ENCODE measurements at places on chromosomes 12 and 14.

GRCh38 chr12:114668886-114669288 lies 15.1 kb downstream of the TBX3 start:
- no peak for DNase-seq

DNA sequence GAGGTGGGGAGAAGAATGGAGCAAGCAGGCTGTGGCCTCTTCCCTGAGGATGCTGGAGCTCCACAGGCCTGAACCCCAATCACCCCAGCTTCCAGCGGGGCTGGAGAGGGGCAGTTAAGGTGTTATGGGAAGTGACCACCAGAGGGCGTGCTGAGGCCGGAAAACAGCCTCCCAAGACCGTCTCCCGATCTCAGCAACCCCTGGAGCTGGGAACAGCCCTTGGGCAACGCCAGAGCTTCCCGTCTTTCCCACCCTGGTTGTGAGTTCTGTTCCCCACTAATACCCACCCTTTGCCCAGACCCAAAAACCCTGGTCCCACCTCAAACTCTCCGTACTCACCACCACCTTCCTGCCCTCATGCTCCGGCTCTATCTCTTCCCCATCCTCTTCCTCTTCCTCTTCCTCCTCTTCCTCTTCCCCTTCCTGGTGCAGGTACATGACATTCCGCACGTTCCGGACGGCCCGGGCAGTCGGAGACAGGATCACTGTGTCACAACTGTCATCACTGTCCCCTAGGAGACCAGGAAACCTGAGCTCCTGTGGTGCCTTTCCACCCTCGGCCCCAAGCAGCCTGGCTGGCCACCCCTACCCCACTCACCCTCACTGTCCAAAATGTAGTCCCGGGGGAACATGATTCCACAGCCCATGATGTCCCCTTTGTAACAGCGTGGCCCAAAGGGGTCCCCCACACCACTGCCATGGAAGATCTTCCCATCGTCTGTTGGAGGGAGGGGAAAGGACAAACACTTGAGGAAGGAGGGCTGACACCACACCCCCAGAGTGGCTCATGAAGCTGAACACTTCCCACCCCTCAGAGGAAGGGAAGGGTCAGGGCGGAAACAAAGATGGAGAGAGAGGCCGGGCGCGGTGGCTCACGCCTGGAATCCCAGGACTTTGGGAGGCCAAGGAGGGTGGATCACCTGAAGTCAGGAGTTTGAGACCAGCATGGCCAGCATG lies 12.9 kb downstream of the SPRYD3 start:
- peak; percentile 88 for DNase-seq

DNA sequence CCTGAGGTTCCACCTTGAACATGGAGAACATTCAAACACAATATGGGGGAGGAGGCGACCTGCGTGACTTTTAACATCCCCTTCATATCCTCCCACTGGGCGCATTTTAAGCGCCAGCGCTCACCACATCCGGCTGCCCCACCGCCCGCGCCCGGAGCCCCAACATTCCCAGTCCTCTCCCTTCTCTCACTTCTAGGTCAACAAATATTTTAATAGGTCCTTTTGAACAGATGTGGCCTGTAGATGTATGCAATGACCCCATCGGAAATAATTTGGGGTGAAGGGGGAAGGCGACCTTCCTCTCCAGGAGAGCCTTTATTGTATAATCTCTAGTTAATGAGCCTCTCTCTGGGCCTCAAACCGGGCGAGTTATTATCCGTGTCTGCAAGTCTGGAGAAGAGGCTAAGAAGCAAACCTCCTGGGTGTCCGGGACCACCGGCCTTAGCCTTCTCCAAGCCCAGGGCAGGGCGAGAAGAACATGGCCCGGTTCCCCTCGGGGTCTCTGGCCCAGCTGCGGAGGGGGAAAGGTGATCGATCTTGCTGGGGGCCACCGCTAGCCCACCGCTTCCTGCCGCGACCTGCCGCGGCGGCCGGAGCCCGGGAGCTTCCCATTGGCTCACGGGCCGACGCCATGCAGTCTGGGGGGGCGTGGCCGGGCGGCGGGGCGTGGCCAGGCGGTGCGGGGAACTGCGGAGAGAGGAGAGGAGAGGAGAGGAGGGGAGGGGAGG lies 83.2 kb upstream of the HMGA2 start:
- DNase-seq: peak; percentile 94

- no peak for DNase-seq
Measured at GRCh38 chr12:29756741-29757390, 26.9 kb downstream of the TMTC1 start.

- DNase-seq: no peak
Measured at GRCh38 chr12:3101309-3102024, 24.3 kb downstream of the TSPAN9 start.

DNA sequence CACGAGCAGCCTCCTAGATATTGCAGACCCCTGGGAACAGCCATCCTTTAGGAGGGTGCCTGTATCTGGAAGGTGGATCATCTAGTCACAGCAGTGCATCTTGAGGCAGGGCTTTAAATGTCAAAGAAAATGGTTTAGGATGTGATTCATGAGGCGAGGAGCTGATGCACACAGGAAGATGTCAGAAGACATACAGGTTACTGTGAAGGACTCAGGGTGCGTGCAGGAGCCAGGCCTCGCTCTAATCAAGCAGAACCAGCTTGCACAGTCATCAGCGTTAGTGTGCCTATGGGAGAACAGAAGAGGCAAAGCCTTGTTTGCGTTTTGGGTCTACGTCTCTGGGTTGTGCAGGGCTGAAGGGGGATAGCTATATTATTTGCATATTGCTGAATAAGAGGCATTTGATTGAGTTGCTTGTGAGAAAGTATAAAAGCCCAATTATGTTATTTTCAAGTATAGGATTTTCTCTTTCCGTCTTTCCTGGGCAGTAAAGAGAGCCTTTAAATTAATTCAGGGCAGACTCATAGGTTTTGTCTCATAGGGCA lies 77.3 kb upstream of the RPH3A start:
- no peak for DNase-seq

DNA sequence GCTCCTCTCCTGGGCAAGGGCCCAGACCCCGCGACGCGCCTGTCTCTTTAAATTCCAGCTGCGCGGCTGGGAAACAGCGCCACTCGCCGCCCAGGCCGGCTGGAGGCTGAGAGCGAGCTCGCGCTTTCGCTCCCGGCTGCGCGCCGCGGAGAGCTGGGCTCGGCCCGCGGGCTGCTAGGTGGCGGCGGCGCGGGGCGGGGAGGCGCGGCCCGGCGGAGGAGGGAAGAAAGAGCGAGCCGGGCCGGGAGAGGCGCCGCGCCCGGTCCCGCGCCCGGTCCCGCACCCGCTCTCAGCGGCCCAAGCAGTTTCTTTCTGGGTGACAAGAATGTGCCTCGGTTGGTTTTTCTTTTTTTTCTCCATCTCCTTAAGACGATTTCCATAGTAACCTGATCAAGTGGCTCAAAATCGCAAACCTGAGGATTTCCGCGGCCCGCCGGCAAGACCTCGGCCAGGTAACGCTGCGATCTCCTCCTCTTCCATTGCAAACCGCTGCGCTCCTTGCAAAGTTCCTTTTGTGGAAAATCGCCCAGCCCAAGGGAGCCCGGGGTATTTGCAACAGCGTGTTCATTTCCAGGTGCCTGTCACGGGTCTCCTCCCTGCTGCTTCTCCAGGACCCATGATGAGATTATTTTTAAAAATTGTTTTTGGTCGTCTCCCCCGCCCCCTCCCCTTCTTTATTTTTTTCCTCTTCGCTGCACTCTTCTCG lies 259.5 kb upstream of the E2F7 start:
- peak; percentile 87 for DNase-seq

DNA sequence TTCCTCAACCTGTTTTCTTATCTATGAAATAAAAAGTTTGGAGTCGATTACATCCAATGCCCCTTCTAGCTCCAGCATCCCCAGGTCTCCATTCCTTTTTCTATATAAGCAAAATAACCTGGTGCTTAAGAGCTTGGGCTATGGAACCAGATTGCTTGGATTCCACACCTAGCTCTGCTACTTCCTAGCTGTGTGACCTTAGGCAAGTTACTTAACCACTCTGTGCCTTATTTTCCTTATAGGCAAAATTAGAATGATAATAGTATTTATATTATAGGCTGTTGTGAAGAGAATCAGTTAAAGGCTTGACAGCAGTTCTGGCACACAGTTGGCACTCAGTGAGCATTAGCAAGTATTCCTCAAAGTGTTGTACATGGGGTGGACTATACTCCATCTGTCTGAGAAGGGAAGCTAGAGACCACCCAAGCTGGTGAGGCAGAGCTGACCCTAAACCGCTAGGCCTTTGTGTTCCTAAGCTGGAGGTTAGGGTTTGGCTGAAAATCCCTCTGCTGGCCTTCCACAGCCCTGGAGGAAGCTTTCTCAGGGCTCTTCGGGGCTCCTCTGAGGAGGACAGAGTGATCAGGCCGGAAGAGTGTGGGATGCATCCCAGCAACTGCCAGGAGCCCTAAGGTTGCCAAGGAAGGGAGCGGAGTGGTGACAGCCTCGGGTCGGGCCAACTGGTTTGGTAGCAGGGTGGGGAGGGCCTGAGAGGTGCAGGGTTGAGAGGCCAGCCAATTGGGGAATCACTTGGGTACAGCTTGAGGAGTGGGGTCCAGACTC lies 6.0 kb upstream of the KRT4 start:
- DNase-seq: no peak

GRCh38 chr12:28851781-28852180 lies 297.3 kb upstream of the FAR2 start:
- DNase-seq: no peak

GRCh38 chr14:21536418-21537089 lies 10.4 kb upstream of the SALL2 start:
- peak; percentile 23 for DNase-seq

- no peak for DNase-seq
Measured at GRCh38 chr14:24232645-24233537, at the start of gene GMPR2. Gene GMPR2, plus strand, starts transcription at chr14:24232929. Its CDS starts 325 bp downstream, at chr14:24233254.

GRCh38 chr14:103318750-103319419 lies 15.2 kb upstream of the EIF5 start:
- no peak for DNase-seq

GRCh38 chr14:76304536-76305267 lies 71.2 kb upstream of the ESRRB start:
- no peak for DNase-seq

- no peak for DNase-seq
Measured at GRCh38 chr12:24728826-24729225, 220.1 kb downstream of the BCAT1 start.

- no peak for DNase-seq
Measured at GRCh38 chr12:101490286-101490920, 15.3 kb downstream of the SPIC start.

DNA sequence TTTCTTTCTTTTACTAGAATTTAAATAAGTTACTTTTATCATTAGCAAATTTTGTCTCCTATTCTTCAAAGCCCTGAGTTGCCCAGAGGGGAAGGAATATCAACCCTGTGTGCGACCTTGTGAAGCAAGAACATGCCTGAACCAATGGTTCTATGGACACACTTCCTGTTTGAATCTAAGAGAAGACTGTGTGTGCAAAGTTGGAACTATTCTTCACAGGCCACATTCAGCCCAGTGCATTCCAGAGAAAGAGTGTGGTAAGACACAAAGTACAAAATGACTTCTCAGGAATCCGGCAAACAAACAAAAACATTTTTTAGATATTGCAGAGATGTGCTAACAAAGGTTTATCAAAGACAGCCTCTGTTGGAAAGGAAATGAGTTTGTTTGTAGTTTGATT lies 90.8 kb upstream of the PTPRQ start:
- no peak for DNase-seq

- DNase-seq: no peak
Measured at GRCh38 chr14:23444314-23444713, 8.9 kb upstream of the MYH7 start.

- peak; percentile 48 for DNase-seq
Measured at GRCh38 chr14:65214741-65215140, 112.4 kb upstream of the MAX start.

- no peak for DNase-seq
Measured at GRCh38 chr12:63396135-63396534, 245.1 kb upstream of the AVPR1A start.

- no peak for DNase-seq
Measured at GRCh38 chr12:22353615-22354325, 19.3 kb upstream of the ST8SIA1 start.

GRCh38 chr12:47797441-47797840 lies 22.3 kb downstream of the HDAC7 start:
- DNase-seq: no peak

GRCh38 chr14:72952171-72952570 lies 25.9 kb downstream of the DCAF4 start:
- DNase-seq: no peak

GRCh38 chr12:62323386-62323785 lies 63.2 kb downstream of the USP15 start:
- no peak for DNase-seq

GRCh38 chr12:112480931-112481330 lies 62.2 kb downstream of the PTPN11 start:
- DNase-seq: no peak

DNA sequence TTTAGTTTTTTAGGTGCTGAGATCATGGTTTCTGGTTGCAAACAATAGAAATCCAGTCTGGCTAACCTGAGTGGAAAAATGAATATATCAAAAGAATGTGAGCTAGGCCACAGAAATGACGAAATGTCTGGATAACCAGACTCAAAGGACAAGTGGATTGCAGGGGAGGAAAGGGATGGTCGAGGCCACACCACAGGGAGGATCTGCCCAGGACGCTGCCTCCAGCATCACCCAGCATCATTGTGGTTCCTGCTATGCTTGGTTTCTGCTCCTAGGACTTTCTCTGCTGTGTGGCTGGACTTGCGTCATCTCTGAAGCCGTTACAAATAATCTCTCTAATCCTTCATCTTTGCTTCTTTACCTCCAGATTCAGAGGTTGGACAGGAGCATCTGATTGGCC lies 80.4 kb downstream of the TTC8 start:
- DNase-seq: no peak

DNA sequence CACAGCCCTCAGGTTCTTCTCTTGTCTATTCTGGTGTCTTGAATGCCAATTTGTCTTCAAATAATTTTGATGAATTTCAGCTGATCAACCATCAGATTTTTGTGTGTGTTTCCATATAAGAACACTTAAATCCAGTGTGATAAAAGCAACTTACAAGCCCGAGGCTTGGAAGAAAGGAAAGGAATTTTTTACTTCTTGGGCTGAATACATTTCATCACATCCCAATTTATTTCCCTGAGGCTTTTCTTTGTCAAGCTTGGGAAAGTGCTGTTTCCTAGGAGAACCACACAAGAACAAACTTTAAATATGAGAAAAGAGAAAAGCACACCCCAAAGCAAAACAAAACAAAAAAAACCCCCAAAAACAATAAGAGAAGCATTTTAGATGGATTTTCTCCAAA lies 26.6 kb downstream of the GPRC5D start:
- DNase-seq: no peak

- no peak for DNase-seq
Measured at GRCh38 chr12:39792938-39793337, 173.3 kb upstream of the ABCD2 start.

- DNase-seq: peak; percentile 64
Measured at GRCh38 chr12:65170209-65170881, 962 bp downstream of the LEMD3 start.

DNA sequence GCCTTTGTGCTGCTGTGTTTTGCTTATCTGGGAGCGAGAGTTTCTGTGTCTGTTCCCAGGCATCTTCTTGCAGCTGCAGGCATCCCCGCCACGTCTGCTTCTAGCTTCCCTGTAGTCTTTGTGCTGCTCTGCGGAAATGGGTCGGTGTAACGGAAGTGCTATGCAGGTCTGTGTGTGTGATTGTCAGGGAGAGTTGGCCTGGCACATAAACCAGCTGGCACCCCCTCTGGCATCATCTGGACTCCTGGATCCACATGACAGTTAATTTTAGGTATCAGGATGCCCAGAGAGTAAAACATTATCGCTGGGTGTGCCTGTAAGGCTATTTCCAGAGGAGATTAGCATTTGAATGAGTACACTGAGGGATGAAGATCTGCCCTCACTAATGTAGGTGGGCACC lies 9.4 kb upstream of the OASL start:
- DNase-seq: no peak

- DNase-seq: peak; percentile 96
Measured at GRCh38 chr14:75310295-75311111, 31.9 kb downstream of the FOS start.

- no peak for DNase-seq
Measured at GRCh38 chr12:103855896-103856657, 15.0 kb upstream of the NT5DC3 start.
